ENCODE measurements at places on chromosomes 7 and 10. TPM values are rescaled to one million over a fixed set of nuclear protein-coding genes. Genes with fewer than 3 reads are reported as not detected.

CDC14C gene
- not detected for polyA plus RNA-seq

DNA sequence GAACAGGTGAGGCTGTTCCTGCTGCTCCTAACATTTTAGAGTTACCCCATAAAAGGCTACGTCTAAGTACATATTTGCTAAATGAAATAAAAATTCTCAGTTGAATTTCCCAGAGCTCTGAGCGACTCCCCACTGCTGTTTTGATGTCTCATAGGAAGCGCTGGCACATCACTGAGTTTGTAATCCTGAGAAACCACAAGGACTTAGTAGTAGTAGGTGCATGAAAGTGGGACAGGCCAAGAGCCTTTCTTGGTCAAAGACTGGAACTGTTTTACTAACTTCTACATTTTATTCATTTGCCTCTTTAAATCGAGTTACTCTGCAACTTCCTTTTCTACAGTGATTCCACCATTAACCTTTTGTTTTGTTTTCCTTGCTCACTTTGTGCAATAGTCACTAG is 85.9 kb downstream of the XPNPEP1 start:
- DNase-seq, result no peak
- H3K36me3 ChIP-seq, result no peaks in the 10 kb centered on the region
- no peaks in the 10 kb centered on the region for H3K4me1 ChIP-seq

- H3K4me1 ChIP-seq, result peaks cover 20% of the 10 kb centered on the region
- H3K4me3 ChIP-seq, result peak within 1 kb of the TSS; percentile 68
- H3K27me3 ChIP-seq, result no peaks in the 10 kb centered on the region
- DNase-seq, result peak; percentile 95
- peaks cover 26% of the 10 kb centered on the region for H3K36me3 ChIP-seq
These were observed at the start of gene SLF2 for GRCh38 chr10:100912605-100913469. TSS of gene SLF2 (plus strand) at chr10:100912963. CDS start at chr10:100913111, 148 bp downstream.

DNA sequence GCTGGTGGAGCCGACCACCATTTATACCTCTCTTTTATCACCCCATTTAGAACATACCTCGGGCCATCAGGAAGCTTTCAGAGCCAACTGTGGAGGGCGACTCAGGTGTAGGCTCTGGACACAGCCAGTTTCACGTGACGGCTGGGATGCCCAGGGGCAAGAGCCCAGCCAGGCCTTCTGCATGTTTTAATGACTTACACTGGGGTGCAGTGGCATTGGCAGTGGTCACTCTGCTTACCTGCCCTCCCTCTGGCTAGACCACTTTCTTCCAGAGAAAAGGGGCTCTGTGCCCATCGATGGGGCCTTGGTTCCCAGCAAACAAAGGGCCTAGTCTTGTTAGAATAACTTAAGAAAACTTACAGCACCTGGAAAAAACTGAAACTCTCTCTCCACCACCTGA is 50.0 kb downstream of the PNLIPRP2 start:
- no peak overlapping the region for H3K27ac ChIP-seq
- DNase-seq, result no peak
- peaks cover 9% of the 10 kb centered on the region for H3K27me3 ChIP-seq
- H3K36me3 ChIP-seq, result no peaks in the 10 kb centered on the region
- no peaks in the 10 kb centered on the region for H3K4me1 ChIP-seq

- H3K4me1 ChIP-seq, result no peaks in the 10 kb centered on the region
- no peak overlapping the region for H3K27ac ChIP-seq
- H3K36me3 ChIP-seq, result no peaks in the 10 kb centered on the region
- no peaks in the 10 kb centered on the region for H3K27me3 ChIP-seq
- DNase-seq, result no peak
- H3K4me3 ChIP-seq, result no peak overlapping the region
These were observed 66.6 kb upstream of the IGFBP3 start for GRCh38 chr7:45987521-45988290.

GRCh38 chr10:5742116-5742515 is 57.5 kb downstream of the TASOR2 start:
- H3K36me3 ChIP-seq, result peaks cover 64% of the 10 kb centered on the region
- H3K27ac ChIP-seq, result no peak overlapping the region
- no peaks in the 10 kb centered on the region for H3K27me3 ChIP-seq
- H3K4me3 ChIP-seq, result no peak overlapping the region

ASAH2 gene
- not detected for polyA plus RNA-seq

FKBP14 gene
- 0.43 TPM for polyA plus RNA-seq

GRCh38 chr7:5595545-5596045 is 172.0 kb upstream of the TNRC18 start:
- DNase-seq, result peak; percentile 15
- peak overlapping the region; percentile 6 for H3K4me3 ChIP-seq
- H3K27ac ChIP-seq, result peak overlapping the region; percentile 38
- H3K36me3 ChIP-seq, result no peaks in the 10 kb centered on the region
- H3K4me1 ChIP-seq, result peaks cover 58% of the 10 kb centered on the region

DNA sequence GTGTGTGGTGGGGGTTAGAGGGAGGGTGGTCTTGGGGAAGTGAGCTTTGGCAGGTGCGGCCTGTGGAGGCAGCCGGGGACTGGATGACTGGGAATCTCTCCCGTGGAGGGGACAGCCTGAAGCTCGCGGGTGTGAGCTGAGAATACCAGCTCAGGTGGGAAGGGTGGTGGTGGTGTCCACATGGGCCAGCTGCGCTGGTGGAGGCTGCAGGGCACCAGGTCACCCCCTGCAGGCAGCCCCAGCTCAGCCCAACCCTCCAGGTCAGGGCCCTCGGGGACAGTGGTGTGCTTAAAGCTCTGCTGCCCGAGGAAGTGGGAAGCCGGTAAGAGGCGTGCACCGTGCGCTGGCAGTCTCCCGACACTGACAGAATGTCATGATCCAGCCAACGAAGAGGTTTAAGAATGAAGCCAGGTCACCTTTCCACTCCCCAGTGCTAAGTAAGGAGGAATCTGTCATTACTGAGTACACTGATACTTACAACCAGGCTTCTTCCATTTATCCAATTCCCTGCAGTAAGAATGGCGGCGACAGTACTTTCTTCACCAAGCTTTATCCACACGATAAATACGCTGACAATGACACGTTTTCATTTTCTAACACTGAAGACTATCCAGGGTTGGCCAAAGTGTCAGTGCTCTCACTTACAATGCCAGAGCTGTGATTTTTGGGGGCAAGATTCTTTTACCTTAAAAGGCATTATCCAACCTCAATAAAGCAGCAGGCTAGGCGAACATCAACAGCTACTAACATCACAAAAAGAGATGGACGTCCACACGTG is 20.4 kb downstream of the BRI3 start:
- H3K27ac ChIP-seq, result no peak overlapping the region
- H3K36me3 ChIP-seq, result peaks cover 2% of the 10 kb centered on the region
- H3K4me1 ChIP-seq, result no peaks in the 10 kb centered on the region
- no peaks in the 10 kb centered on the region for H3K27me3 ChIP-seq
- DNase-seq, result no peak
- no peak overlapping the region for H3K4me3 ChIP-seq

NRCAM gene
- polyA plus RNA-seq, result not detected

CARD11 gene
- polyA plus RNA-seq, result 0.17 TPM

ADAP1 gene
- 49.1 TPM for polyA plus RNA-seq

DNA sequence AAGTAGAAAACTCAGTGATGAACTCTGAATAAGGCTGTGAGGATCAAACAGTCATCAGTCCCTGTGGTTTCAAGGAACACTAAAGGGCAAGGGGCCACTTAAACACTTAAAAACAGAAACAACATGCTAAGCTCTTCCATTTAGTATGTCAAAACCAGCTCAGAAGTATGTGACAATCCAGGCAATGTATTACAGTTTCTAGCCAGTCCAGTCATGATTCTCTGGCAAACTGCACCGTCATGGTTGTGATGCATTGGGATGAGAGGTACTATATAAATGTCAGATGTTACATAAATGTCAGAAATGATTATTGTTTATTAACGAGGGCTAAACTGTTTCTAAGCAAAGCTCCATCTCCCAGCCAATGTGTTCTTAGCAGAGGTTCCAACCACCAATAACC is 4.7 kb upstream of the CREB5 start:
- no peaks in the 10 kb centered on the region for H3K36me3 ChIP-seq
- H3K4me3 ChIP-seq, result no peak overlapping the region
- DNase-seq, result peak; percentile 32

GRCh38 chr7:46155367-46155766 is 234.3 kb upstream of the IGFBP3 start:
- H3K27ac ChIP-seq, result no peak overlapping the region
- no peak overlapping the region for H3K4me3 ChIP-seq
- no peaks in the 10 kb centered on the region for H3K36me3 ChIP-seq
- no peak for DNase-seq

GRCh38 chr7:4299431-4299830 is 382.7 kb upstream of the FOXK1 start:
- no peaks in the 10 kb centered on the region for H3K36me3 ChIP-seq
- no peaks in the 10 kb centered on the region for H3K4me1 ChIP-seq
- no peak overlapping the region for H3K4me3 ChIP-seq

- H3K36me3 ChIP-seq, result no peaks in the 10 kb centered on the region
- no peak overlapping the region for H3K4me3 ChIP-seq
- H3K27me3 ChIP-seq, result no peaks in the 10 kb centered on the region
- DNase-seq, result no peak
- no peak overlapping the region for H3K27ac ChIP-seq
These were observed 35.4 kb upstream of the MKLN1 start for GRCh38 chr7:131292141-131292905.

DNA sequence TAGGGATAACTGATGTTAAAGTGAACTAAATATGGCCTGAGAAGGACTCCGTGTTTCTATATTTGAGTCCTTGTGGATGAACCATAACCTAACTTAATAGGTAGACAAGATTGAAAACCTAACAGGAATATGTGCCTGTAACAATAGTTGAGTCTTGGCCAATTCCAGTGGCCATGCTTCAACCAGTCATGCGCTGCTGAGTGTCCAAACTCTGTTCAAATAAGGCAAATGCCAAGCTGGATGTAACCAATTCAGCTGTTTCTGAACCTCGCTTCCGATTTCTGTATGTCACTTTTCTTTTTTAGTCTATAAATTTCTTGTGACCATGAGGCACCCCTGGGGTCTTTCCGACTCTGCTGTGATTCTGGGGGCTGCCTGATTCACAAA is 608.2 kb downstream of the GALNT17 start:
- no peaks in the 10 kb centered on the region for H3K36me3 ChIP-seq
- H3K27me3 ChIP-seq, result no peaks in the 10 kb centered on the region
- no peak for DNase-seq
- no peak overlapping the region for H3K4me3 ChIP-seq
- no peak overlapping the region for H3K27ac ChIP-seq

DNA sequence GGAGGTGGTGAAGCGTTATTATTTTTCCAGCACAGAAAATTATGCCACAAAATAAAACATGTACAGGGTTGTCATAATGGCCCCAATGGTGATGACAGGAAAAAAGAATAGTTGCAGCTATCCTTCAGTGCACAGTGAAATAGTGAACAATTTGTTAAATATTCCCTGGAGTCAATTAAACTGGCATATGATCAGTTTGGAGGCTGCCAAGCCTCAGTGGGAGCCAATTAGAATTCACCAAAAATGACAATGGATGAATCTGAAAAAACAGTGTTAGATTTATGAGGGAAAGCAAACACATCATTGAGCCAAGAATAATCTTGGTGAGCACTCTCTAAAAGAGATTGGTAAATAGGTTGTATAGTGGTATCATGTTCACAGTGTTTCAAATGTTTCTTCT is 146.3 kb downstream of the OTUD1 start:
- no peak overlapping the region for H3K27ac ChIP-seq
- DNase-seq, result no peak

MPP7 gene
- 17.3 TPM for polyA plus RNA-seq

DNA sequence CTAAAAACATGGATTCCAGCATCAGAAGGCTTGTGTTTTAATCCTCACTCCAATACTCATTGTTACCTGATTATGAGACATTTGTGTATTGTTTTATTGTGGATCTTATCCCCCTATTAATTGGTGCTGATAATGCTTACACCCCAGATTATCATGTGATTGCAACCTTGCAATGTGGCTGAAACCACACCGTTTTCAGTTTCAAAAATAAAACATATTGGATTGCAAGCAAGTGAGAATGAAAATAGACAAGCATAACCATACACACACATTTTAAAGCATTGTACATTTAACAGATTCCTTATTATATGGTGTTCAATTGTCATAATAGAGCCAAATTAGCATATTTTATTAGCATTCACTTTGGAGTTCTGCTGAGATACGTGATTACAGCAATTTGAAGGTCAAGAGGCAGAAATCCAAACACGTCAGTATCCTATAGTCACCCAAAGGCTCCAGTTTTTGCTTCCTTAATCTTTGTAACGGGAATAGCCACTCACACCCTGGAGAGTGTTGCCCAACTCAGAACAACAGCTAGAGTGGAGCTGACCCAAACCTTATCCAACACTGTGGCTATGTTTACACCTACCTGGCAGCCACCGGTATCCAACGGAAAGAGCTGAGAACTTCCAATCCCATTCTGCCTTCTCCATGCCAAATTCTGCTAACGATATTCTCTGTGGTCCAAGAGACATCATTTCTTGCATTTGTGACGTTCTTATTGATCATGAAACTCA is 317.1 kb upstream of the KLF6 start:
- H3K36me3 ChIP-seq, result no peaks in the 10 kb centered on the region
- no peak overlapping the region for H3K27ac ChIP-seq
- no peaks in the 10 kb centered on the region for H3K27me3 ChIP-seq
- H3K4me1 ChIP-seq, result peaks cover 1% of the 10 kb centered on the region
- DNase-seq, result no peak
- no peak overlapping the region for H3K4me3 ChIP-seq

LIPA gene
- 37.4 TPM for polyA plus RNA-seq

ABCB4 gene
- polyA plus RNA-seq, result 0.05 TPM

DNA sequence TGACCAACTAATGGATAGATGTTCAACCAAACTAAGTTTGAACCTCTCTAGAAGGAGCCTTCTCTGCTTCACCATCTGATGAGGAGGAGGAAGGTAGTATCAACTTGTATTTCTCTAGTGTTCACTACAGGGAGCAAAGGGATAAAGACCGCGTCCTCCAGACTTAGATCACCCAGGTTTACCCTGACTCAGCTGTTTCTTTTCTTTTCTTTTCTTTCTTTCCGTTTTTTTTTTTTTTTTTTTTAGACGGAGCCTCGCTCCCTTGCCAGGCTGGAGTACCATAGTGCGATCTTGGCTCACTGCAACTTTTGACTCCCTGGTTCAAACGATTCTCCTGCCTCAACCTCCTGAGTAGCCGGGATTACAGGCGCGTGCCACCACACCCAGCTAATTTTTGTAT is 59.8 kb downstream of the C10orf105 start:
- no peak for DNase-seq
- no peak overlapping the region for H3K4me3 ChIP-seq
- H3K4me1 ChIP-seq, result peaks cover 14% of the 10 kb centered on the region
- H3K36me3 ChIP-seq, result no peaks in the 10 kb centered on the region
- H3K27me3 ChIP-seq, result no peaks in the 10 kb centered on the region

DNA sequence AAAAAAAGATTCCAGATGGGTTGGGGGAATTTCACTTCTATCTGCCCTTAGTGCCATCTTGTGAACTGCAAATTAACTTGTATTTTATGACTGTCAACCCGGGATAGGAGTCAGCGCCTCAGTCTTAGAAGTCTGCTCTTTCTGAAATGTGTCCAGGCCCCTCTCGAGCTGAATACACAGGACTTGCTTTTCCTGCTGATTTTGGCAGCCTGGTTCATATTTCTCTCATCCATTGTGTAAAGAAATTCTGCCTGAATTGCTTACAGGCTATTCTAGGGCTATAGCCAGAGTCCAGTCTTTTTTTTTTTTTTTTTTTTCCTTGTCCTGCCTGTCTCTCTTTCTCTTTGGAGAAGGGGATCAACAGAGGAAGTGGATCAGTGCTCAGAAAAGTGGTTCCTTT is 24.6 kb downstream of the GATA3 start:
- DNase-seq, result no peak
- H3K4me3 ChIP-seq, result no peak overlapping the region
- no peak overlapping the region for H3K27ac ChIP-seq
- no peaks in the 10 kb centered on the region for H3K27me3 ChIP-seq
- H3K4me1 ChIP-seq, result no peaks in the 10 kb centered on the region

PLAU gene
- polyA plus RNA-seq, result 0.43 TPM

Data from CD14-positive monocyte (primary cell).